ENCODE measurements at places on chromosomes 12 and 14.

DNA sequence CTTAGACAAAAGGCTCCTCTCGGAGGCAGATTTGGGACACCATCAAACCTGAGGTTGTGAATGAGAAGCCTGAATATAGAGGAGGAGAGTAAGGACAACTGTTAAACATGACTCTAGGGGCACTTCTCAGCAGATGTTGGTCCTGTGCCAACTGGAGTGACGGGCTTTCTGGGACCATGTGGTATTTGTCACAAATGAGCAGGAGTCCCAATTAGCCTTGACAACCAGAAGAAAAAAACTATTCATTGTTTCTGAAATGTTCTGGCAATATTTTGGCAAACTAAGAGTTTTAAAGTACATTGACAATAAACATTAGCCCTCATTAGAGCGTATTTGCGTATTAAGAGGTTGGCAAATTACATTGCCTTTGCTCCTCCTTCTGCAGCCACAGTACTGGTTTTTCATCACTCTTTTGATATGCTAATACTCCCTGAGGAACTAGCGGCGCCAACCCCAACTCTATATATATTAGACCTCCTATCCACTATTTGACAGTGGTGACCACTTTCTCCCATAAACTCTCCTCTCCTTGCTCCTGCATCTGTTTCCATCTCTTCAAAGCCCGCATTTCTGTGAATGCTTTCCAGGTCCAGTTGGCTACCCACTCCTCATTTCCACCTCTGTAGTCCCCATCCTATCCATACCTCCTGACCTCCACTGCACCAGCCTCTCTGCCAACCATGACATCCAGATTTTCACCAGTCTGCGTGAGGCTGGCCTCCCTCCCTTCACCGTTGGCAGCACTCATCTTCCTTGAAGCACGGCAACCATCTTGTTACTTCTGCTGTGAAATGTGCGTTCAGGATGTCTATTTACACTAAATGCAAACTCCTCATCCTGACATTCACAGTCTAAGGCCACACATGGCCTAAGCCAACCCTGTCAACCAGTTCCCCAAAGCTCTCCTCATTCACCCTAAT, 100.7 kb downstream of the ZFC3H1 start:
- DNase-seq: no peak

- DNase-seq: no peak
Measured at GRCh38 chr12:104578453-104578852, 121.7 kb downstream of the CHST11 start.

GRCh38 chr12:13981990-13982389, 588 bp upstream of the GRIN2B start:
- no peak for DNase-seq

GRCh38 chr12:112308652-112309051, 73.6 kb downstream of the HECTD4 start:
- peak; percentile 89 for DNase-seq

GRCh38 chr14:56002876-56003625, 115.2 kb upstream of the PELI2 start:
- no peak for DNase-seq

GRCh38 chr12:49972641-49973360, at the start of gene AQP6:
TSS of gene AQP6 (plus strand) at chr12:49972947. CDS start at chr12:49973174, 227 bp downstream.
- DNase-seq: no peak

DNA sequence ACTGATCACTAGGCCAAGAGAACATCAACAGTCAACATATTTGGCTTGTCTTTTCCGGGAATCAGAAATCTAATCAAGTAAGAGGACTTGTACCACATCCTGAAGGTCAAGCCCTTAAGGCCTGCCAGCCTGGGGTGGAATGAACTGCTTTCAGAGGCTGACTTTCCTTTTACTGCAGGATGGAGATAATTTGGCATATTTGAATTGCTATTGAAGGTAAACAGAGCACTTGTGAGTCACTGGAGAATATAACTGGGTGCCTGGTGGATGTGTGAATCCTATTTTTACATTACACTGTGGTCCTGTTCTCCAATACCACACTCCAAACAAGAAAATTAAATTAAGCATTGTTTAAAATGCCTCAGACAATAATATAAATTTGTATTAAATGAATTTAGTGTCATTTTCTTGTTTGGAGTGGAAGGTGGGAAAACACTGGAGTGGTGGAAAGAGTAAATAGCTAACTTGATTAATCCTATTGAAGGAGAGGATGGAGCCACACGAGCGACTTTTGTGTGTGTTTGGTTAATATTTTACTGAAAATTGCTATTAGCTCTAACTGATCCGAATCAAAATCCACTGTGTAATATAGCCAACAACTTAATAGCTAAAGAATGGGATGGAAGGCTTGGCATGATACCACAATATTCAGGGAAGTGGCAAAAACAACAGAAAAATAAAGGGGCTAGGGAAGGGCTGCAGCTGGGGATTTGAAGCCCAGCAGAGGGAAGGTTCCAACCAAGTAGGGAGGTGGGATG, 89.4 kb downstream of the OTX2 start:
- DNase-seq: no peak

DNA sequence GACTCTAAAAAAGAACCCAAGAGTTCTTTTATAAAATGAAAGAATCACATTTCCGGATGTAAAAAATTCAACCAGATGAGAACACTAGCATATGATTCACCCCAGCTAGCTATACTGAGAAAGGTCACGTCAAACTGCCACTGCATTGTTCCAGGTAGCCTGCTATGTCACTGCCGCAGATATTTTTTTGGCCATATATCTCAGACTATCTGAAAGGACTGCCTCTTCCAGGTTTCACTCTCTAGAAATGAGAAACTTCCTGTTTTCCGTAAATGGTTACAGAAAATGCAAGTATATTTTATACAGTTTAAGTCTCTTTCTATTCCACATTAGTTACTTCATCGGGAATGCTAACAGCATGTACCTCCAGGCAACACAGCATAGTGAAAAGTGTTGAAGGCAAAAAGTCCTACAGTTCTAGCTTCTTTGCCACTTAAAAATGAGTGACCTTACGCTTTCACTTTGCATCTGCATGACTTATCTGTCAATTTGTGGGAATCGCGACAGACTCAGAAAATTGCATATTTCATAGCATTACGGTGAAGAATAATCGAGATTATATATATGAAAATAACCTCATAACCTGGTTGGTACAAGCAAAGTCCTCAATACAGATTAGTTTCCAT, 105.2 kb downstream of the MED13L start:
- DNase-seq: no peak

- DNase-seq: no peak
Measured at GRCh38 chr14:34111953-34112352, 161.1 kb upstream of the EGLN3 start.

Data from G401 (cell line).